Kidney capillary endothelial cell (primary cell): ENCODE measurements at places on chromosomes 2 and 18.

DNA sequence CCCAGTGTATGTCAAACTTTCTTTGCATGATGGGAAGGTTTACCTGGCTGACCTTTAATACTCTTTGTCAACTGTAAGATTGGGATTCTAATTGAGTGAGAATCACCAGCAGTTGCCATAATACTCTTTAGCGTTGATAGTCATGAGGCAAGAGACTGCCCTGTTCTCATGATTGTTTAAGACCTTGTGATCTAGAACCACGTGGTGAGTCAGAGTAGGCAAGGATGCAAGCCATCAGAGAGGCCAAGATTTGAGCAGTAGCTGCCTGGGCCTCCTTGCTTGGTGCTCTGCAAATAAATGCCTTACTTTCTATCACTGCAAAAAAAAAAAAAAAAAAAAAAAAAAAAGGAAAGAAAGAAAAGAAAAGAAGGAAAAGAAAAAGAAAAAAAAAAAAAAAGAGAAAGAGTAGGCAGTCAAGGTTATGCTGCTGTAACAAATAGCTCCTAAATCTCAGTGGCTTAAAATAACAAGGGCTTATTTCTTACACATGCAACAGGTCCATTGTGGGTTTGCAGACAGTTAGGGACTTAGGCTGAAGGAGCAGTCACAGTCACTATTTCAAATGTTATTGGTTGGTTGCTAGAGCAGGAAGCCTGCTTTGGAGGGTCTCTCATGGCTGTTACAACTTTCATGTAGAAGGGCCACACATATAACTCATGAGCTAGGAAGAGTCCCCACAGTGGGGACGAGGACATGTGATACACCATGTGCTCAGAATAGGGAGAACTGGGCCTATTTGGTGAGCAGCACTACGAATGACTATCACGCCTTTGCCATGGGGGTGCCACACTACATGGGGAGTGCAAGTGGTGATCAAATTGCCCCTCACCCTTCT, 21.7 kb downstream of the IL1R2 start:
- DNase-seq, result no peak

DNA sequence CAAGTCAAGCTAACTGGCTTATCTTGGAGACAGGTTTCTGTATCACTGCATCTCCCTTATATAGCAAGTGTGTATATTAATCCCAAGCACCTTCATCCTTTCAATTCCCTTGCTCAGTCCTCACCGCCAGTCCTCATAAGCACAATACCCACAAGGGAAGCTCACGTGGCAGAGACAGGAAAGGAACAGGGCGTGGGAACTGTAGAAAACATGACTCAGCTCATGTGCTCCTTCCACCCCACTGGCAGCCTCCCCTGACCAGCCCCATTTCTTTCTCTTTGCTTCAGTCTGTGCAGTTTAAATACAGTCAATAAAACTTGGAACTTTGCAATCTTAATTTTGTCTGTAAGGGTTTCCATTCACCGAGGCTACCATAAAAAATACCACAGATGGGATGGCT, 36.5 kb upstream of the CDH19 start:
- DNase-seq, result peak; percentile 37

- DNase-seq, result peak; percentile 11
Measured at GRCh38 chr18:7116001-7116730, 1.4 kb downstream of the LAMA1 start.

DNA sequence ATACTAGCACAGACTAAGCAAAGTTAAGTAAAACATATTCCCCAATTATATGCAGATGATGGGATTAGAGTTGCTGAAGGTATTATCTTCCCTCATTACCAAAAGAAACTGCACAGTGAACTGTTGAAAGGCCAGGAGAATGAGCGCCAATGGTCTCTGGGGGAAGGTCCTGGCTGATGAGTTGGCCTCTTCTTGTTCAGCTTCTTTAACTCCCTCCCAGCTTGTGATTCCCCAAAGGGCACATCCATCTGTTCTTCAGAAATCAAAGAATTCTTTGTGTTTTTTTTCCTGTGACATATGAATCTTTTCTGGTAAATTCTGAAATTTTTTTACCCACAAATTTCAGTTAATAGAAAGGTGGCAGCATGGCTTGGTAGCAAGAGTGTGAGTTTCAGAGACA, 667.6 kb downstream of the CNTNAP5 start:
- DNase-seq, result no peak

- DNase-seq, result no peak
Measured at GRCh38 chr2:142745691-142746090, 131.8 kb upstream of the KYNU start.

- DNase-seq, result peak; percentile 27
Measured at GRCh38 chr2:84942964-84943421, 28.0 kb upstream of the KCMF1 start.

- DNase-seq, result no peak
Measured at GRCh38 chr2:216424274-216424673, 12.0 kb downstream of the SMARCAL1 start.

GRCh38 chr2:223109341-223109740, 57.4 kb downstream of the KCNE4 start:
- DNase-seq, result no peak

DNA sequence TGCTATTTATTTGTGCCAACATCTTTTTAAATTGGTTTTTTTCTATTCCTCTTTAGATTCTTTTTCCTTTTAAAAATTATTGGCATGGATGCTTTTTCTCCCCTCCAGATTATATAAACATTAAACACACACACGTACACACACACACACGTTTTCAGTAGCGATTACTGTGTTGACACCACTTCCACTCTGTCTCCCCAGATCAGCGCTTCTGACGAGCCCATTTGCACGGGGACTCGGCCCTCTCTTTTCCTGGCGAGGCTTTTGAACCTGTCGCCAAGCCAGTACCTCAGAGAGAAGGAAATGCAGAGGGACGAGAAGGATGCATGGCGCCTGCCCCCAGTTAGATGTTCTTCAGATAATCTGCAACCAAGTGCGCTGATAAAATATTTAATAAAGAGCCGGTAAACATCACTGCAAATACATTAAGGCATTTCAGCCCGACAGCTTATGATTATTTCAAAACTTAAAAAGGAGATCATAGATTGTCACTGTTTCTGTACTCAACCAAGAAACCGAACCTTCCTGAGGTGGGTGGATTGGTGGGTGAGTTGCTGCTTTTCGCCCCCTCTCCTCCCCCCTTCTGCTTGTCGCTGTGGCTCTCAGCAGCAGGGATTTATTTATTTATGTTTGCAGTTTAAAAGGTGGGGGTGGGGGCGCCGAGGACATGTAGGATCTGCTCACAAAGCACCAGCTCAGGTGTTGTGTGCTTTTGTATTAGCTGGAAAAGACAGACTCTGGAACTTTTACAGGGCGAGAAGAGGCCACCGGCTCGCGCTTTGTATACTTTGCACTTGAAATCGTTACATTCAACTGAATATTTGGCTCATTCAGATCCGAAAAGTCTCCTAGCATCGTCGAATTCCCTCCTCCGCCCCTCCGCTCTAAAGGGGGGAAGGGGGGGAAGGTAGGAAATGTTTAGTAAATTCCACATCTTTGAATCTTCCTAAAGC, 787 bp upstream of the TBR1 start:
- no peak for DNase-seq

DNA sequence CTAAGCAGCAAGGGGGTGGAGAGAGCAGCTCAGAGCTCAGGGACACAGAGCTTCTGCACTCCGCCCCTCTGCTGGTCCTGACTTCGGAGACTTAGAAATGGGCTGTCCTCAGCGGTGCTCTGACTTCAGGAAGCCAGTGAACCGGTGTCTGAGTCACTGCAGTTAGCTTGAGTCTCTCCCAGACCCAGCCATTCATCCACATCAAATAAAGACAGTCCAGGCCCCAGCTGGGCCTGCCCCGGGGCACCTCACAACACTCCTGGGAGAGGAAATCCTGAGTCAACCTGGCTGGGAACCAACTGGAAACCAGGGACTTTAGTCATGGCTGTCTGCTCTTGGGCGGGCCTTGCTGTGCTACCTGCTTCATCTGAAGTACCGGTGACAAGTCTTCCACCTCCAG, 5.4 kb upstream of the ITGB6 start:
- DNase-seq, result peak; percentile 100

GRCh38 chr2:12223732-12224131, 477.3 kb downstream of the LPIN1 start:
- no peak for DNase-seq

DNA sequence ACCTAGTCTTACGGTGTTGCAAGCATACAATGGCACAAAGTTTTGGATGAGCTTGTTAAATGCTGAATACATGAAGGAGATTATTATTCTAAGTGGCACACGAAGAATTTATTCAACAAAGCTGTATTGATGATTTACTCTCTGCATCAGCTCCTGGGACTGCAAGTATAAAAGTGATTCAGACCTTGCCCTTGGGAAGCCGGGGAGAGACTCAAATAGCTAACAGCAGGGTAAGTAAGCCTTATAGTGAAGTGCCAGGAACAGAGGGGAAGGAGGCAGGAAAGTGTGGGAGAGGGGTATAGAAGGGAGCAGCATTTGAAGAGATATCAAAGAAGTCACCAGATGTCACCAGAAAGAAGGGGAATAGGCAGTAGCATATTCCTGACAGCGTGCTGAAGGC, 115.4 kb downstream of the MCFD2 start:
- no peak for DNase-seq

DNA sequence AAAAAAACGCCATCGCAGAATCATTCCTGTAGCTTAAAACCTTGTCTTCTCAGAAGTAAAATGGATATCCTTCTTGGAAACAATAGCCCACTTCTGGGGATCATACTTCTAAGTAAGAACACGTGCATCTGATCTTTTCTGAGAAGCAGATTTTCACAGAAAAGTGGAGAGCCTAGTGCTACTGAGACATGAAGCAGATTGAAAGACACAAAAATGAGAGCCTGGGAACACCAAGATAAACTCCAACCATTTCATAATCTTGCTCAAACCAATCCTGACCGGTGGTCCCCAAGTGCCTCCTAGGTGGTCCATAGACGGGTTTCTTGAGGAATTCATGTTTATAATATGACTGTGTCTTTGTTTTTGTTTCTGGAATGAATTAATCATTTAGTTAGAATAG, 191.2 kb downstream of the IRS1 start:
- no peak for DNase-seq

GRCh38 chr2:121387591-121388325, 102.8 kb upstream of the TFCP2L1 start:
- no peak for DNase-seq

DNA sequence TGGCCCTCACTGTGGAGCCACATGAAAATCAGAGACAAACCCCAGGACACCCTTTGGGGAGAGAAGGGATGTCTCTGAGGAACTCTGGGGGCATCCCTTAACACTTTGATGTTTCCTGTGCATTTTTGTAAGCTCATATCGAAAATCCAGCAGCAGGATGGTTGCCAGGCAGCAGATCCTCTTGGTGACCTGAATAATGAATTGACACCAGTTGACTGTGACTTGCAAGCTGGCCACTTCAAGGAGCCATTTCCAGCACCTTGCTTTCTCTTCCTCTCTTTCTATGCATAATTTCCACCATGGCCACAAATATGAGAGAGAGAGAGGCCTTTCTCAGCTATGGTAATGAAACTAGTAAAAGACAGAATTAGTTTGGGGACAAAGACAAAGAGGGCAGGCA, 91.7 kb downstream of the NRP2 start:
- DNase-seq, result no peak

DNA sequence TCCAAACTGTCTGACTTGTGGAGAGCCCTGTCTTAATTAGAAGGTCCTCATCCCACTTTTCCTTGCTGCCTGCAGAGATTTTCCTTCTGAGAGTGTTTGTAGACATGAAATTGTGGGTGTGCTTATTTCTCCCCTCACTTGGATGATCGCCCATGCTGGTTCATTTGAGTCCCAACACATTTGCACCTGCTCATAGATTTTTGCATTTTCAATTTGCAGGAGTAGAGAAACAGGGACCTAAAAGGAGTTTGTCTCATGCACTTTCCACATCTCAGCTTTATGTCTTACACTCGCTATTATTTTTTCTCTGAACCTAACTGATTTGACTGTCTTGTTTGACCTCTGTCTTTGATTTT, 33.2 kb upstream of the FHL2 start:
- no peak for DNase-seq

DNA sequence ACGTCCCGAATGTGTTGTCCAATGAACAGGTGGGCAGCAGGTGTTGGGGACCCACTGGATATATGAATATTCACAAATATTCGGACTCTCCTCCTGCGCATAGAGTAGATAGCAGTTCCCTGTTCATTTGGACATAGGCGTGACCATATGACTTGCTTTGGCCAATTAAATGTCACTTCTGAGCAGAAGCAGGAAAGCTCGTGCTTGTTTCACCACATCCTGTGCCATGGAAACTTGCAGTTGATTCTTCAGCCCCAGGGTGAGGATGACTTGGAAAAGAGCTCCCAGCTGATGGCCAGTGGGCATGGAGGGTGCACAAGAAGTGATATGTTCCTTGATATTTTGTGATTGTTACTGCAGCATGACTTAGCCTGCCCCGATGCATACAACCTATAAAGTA, 52.6 kb downstream of the PTPRM start:
- no peak for DNase-seq

DNA sequence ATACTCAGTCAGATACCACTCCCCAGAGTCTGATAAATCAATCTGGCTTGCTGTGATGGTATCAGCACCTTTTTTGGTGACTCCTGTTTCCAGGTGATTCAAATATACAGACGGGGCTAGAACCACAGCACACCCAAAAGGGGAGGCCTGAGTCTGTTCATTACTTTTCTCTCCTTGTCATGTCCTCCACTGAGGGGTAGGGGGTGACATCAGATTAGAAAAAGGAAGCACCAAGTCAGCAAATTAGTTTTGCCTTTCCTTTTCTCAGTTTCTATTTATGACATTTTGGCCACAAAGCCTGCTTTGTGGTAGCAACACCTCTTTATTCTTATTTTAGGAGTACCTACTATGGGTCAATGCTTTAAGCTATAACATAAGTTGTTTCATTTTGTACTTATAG, 127.4 kb downstream of the CCDC102B start:
- peak; percentile 6 for DNase-seq

DNA sequence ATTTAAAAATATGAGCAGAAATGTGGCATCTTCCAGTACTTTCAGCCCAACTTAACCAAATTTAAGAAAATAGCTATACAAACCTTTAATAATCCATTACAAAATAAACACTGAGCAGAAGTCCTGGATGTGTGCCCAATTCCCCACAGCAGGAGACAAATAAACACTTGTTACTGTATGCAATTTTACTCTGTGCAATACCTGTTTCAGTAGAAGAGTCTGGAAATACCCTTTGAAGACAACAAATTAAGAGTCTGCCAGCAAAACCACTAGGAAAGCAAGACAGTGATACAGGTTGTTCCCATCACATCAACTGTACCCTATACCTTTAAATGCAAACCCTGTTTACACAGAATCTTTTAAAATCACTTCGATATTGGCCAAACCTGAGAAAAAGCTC, 41.4 kb upstream of the RNU4ATAC start:
- no peak for DNase-seq
